Thoracic aorta (tissue), 2 donors: ENCODE measurements at places on chromosomes 7 and 10. TPM values are rescaled to one million over a fixed set of nuclear protein-coding genes. Genes with fewer than 3 reads are reported as not detected.

The ATOH7 gene
- total RNA-seq = not detected

The ASB15 gene
- not detected for total RNA-seq

The C1QL3 gene
- not detected for total RNA-seq

The ANKRD1 gene
- 6.6 TPM for total RNA-seq

The HOXA2 gene
- 4.6 TPM for total RNA-seq

The BEND7 gene
- 38.5 TPM for total RNA-seq

The TLL2 gene
- not detected for total RNA-seq
